Natural killer cell treated with Interleukin-12 subunit alpha and Interleukin-12 subunit beta and Interleukin-15 and Interleukin-18, amount 100 ng/mL, for 72 hours (primary cell): ENCODE measurements at places on chromosomes 4 and X. TPM values are rescaled to one million over a fixed set of nuclear protein-coding genes. Genes with fewer than 3 reads are reported as not detected.

GRCh38 chr4:70515367-70516250 is 2.8 kb upstream of the AMTN start:
- no peaks in the 10 kb centered on the region for H3K4me1 ChIP-seq
- H3K4me3 ChIP-seq, result no peak overlapping the region
- no peak overlapping the region for H3K27ac ChIP-seq
- no peak for DNase-seq

GRCh38 chr4:156754832-156755570 is 216.6 kb downstream of the PDGFC start:
- H3K36me3 ChIP-seq, result peaks cover 7% of the 10 kb centered on the region
- H3K4me3 ChIP-seq, result no peak overlapping the region
- no peaks in the 10 kb centered on the region for H3K4me1 ChIP-seq
- no peaks in the 10 kb centered on the region for H3K27me3 ChIP-seq
- DNase-seq, result no peak
- H3K27ac ChIP-seq, result no peak overlapping the region

DNA sequence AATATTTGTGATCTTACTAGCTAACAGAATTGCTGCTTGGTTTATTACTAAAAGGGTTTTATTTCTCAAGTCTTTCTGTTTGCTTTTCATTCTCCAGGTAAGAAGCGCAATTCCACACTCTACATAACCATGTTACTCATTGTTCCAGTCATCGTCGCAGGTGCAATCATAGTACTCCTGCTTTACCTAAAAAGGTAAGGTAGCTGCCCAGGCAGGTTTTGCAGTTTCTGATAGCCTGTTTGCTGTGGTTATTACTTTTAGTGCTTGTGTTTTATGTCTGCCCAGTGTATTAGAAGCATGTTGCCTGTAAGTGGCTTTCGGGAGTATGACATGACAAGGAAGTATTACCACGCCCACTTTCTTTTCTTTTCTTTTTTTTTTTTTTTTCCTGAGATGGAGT is 46.4 kb downstream of the IL13RA1 start:
- H3K4me3 ChIP-seq, result no peak overlapping the region
- DNase-seq, result no peak
- H3K36me3 ChIP-seq, result no peaks in the 10 kb centered on the region
- no peaks in the 10 kb centered on the region for H3K4me1 ChIP-seq
- no peak overlapping the region for H3K27ac ChIP-seq

DNA sequence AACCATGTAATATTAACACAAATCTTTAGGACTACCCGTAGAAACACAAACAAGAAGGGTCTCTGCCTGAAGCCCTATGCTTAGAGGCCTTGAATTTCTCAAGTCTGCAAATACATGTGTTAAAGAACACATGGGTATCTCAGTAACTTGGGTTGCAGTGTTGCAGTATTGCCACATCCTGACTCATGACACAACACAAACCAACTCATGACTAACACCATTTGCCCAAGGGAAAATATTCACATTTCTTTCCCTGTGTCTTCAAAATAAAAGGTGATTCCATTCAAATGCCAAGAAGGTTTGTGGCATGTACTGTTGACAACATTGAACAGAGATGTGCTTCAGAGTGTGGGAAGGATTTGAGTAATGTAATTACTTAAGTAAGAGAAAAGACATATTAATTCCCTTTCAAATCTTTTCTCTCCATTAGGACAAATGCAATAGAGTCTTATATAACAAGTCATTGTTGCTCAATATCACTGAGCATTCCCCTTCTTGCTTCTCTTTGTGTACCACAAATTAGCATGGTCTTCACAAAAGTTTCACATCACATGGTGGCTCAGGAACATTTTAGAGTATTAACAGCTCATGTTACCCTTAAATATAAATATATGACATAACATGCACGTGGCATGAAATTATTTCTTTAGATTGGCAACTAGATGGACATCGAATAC is 487.1 kb downstream of the STPG2 start:
- H3K27ac ChIP-seq, result no peak overlapping the region
- no peaks in the 10 kb centered on the region for H3K4me1 ChIP-seq
- no peak overlapping the region for H3K4me3 ChIP-seq
- no peaks in the 10 kb centered on the region for H3K36me3 ChIP-seq

DNA sequence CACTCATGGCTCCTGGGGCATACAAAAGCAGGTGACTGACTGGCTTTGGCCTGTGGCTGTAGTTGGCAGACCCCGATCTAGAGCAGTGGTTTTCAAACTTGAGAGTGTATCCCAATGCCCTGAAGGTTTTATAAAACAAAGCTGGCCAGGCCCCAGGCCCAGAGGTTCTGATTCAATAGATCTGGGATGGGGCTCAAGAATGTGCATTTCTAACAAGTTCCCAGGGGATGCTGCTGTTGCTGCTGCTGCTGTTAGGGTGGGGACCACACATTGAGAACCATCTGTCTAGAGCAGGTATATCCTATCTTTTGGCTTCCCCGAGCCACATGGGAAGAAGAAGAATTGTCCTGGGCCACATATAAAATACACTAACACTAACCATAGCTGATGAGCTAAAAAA is 7.3 kb downstream of the AIFM1 start:
- H3K27me3 ChIP-seq, result peaks cover 5% of the 10 kb centered on the region
- H3K27ac ChIP-seq, result no peak overlapping the region
- DNase-seq, result no peak
- peaks cover 8% of the 10 kb centered on the region for H3K4me1 ChIP-seq
- no peaks in the 10 kb centered on the region for H3K36me3 ChIP-seq

DNA sequence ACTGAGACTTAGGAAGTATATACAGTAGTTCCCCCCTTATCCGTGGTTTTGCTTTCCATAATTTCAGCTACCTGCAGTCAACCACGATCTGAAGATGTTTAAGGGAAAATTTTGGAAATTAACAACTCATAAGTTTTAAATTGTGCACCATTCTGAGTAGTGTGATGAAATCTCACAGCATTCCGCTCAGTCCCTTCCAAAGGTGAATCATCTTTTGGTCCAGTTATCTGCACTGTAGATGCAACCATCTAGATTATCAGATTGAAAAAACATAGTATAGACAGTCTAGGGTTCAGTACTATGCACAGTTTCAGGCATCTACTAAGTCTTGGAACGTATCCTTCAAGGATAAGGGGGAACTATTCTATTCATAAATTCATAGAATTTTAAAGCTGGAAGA is 109.0 kb downstream of the ANXA3 start:
- H3K4me1 ChIP-seq, result peaks cover 21% of the 10 kb centered on the region
- no peak overlapping the region for H3K4me3 ChIP-seq
- no peaks in the 10 kb centered on the region for H3K36me3 ChIP-seq
- DNase-seq, result no peak
- H3K27ac ChIP-seq, result no peak overlapping the region

DNA sequence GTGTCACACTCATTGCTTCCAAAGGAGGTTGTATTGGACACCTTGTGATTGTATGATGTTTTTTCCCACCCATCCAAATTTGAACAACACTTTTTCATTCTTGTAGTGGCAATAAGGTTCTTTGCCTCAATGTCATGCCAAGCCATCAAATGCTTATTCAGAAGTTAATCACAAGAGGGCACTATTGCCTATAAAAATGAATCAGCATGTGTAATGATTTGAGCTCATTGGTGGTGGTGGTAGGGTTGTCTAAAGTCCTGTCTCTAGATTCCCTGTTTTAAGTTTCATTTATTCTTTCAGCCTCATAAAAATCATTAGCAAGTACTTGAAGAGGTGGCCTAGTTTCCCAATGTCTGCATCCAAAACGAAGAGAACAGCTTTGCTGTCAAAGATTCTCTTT is 37.0 kb downstream of the IRS4 start:
- H3K4me3 ChIP-seq, result no peak overlapping the region
- DNase-seq, result no peak
- no peak overlapping the region for H3K27ac ChIP-seq
- no peaks in the 10 kb centered on the region for H3K36me3 ChIP-seq

- no peaks in the 10 kb centered on the region for H3K36me3 ChIP-seq
- H3K4me3 ChIP-seq, result peak overlapping the region; percentile 79
- H3K27me3 ChIP-seq, result no peaks in the 10 kb centered on the region
- DNase-seq, result no peak
Measured at GRCh38 chrX:12789976-12790375, 1.2 kb upstream of the PRPS2 start.

- H3K36me3 ChIP-seq, result no peaks in the 10 kb centered on the region
- H3K4me3 ChIP-seq, result no peak overlapping the region
- H3K4me1 ChIP-seq, result no peaks in the 10 kb centered on the region
- no peak for DNase-seq
- no peak overlapping the region for H3K27ac ChIP-seq
- no peaks in the 10 kb centered on the region for H3K27me3 ChIP-seq
Measured at GRCh38 chr4:71441186-71442169, 102.7 kb downstream of the SLC4A4 start.

- peak; percentile 90 for DNase-seq
- peak overlapping the region; percentile 95 for H3K27ac ChIP-seq
- H3K4me1 ChIP-seq, result peaks cover 47% of the 10 kb centered on the region
- H3K27me3 ChIP-seq, result no peaks in the 10 kb centered on the region
- H3K36me3 ChIP-seq, result no peaks in the 10 kb centered on the region
- H3K4me3 ChIP-seq, result peak overlapping the region; percentile 89
Measured at GRCh38 chrX:153926858-153927671, 1.0 kb upstream of the ARHGAP4 start.

- H3K4me3 ChIP-seq, result no peak overlapping the region
- H3K36me3 ChIP-seq, result no peaks in the 10 kb centered on the region
- no peaks in the 10 kb centered on the region for H3K4me1 ChIP-seq
- no peak overlapping the region for H3K27ac ChIP-seq
- no peak for DNase-seq
Measured at GRCh38 chr4:110681381-110681780, 58.5 kb upstream of the PITX2 start.

GRCh38 chrX:7603387-7603786 is 239.6 kb upstream of the VCX start:
- DNase-seq, result no peak
- no peaks in the 10 kb centered on the region for H3K27me3 ChIP-seq
- no peaks in the 10 kb centered on the region for H3K4me1 ChIP-seq
- H3K4me3 ChIP-seq, result no peak overlapping the region
- H3K27ac ChIP-seq, result no peak overlapping the region

DNA sequence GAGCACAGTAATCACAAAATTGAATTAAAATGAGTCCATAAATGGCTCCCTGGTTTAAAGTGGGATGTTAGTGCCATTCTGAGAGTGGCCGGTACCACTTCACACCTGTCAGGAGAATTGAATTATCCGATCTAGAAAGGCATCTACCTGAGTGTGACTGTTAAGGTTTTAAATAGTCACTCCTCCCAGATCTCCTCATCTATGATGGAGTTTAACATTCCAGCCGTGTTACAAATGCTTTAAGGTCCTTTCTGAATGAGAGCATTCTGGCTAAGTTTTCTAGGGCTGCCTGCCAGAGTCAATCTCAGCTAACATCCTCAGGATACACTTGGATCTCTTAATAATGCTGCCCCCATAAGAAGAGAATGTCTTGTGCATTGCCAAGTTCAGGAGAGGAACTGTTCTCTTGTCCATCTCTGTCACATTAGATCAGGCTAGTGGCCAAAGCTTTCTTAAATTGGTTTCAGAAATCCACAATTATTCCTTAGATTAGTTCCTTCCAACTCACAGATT is 231.1 kb downstream of the SLC39A8 start:
- no peaks in the 10 kb centered on the region for H3K36me3 ChIP-seq
- no peak overlapping the region for H3K4me3 ChIP-seq
- no peak overlapping the region for H3K27ac ChIP-seq
- H3K4me1 ChIP-seq, result no peaks in the 10 kb centered on the region
- no peaks in the 10 kb centered on the region for H3K27me3 ChIP-seq

- peaks cover 9% of the 10 kb centered on the region for H3K27me3 ChIP-seq
- H3K36me3 ChIP-seq, result no peaks in the 10 kb centered on the region
- H3K4me3 ChIP-seq, result no peak overlapping the region
- no peaks in the 10 kb centered on the region for H3K4me1 ChIP-seq
- no peak overlapping the region for H3K27ac ChIP-seq
Measured at GRCh38 chrX:38754102-38754790, 47.0 kb upstream of the MID1IP1 start.

DNA sequence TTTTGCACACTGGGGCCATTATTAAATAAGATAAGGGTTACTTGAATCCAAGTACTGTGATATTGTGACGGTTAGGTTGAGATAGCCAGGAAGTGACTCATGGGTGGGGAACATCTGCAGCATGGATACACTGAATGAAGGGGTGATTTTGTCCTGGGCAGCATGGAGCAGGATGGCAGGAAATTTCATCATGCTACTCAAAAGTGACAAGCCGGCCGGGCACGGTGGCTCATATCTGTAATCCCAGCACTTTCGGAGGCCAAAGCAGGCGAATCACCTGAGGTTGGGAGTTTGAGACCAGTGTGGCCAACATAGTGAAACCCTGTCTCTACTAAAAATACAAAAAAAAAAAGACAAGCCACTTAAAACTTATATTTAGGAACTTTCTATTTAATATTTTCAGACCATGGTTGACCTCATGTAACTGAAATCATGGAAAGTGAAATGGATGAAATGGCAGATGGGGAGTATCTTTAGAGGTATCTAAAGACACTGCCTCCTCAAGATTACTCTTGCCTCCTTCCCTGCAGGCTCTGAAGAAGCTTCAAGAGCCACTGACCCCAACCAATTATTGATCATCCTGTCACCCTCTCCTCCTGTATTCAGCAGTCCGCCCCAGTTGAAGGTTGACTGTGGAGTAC is 3.9 kb upstream of the TRIM60 start:
- no peaks in the 10 kb centered on the region for H3K4me1 ChIP-seq
- H3K4me3 ChIP-seq, result no peak overlapping the region
- H3K27ac ChIP-seq, result no peak overlapping the region

CXCL10 gene
- 2.0 TPM for total RNA-seq

NPFFR2 gene
- total RNA-seq, result not detected
